Naive thymus-derived CD4-positive, alpha-beta T cell (primary cell): ENCODE measurements at places on chromosomes 1 and 21. TPM values are rescaled to one million over a fixed set of nuclear protein-coding genes. Genes with fewer than 3 reads are reported as not detected.

The SPRR2F gene
- polyA plus RNA-seq: not detected

The ANGPTL1 gene
- polyA plus RNA-seq: not detected

The OR6K3 gene
- not detected for polyA plus RNA-seq

The SPOCD1 gene
- polyA plus RNA-seq: not detected

The MROH9 gene
- not detected for polyA plus RNA-seq

The CLDN19 gene
- not detected for polyA plus RNA-seq

The PLEKHG5 gene
- 2.0 TPM for polyA plus RNA-seq

The CHRNB2 gene
- not detected for polyA plus RNA-seq

The KANK4 gene
- polyA plus RNA-seq: not detected
